ENCODE measurements at places on chromosomes 5 and 9.

GRCh38 chr9:104984121-104984520 lies 56.2 kb upstream of the ABCA1 start:
- no peak for DNase-seq

DNA sequence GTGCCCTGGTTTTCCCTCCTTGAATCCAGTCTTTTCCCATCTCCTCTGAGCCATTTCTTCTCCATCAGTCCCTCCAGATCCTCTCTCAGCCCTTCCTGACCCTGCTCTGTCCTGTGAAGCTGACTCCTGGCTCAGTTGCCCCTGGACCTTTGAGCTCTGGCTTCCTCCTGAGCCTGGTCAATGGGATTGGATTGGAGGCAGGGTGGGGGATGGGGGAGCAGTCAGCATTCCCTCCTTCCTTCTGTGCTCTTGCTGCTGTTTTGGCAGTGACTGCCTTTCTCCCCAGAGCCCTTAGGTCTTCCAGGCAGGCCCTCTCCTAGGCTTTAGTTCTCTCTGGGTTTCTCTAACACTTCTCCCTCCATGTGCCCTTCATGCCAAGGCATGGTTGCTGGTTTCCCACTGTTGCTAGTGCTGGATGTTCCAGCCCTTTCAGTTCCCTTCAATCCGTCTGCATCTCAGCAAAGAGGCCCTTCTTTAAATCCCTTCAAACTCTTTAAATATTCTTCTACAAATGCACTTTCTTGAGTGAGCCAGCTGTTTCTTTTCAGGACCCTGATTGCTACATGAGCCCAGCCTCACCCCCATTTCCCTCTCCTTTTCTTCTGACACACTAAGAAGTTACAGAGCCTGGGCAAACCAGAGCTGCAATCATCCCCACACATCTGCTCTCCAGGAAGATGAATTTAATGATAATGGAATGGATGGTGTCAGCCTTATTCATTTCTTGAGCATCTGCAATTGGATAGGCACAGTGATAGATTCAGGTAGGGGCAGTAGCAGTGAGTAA lies 2.2 kb downstream of the TNFSF15 start:
- no peak for DNase-seq

- no peak for DNase-seq
These were observed 236.5 kb downstream of the DMRTA1 start for GRCh38 chr9:22682961-22683699.

- DNase-seq = no peak
These were observed 410.7 kb downstream of the DMRTA1 start for GRCh38 chr9:22857316-22857715.

- no peak for DNase-seq
These were observed 21.9 kb downstream of the ARRDC3 start for GRCh38 chr5:91361055-91361701.

- no peak for DNase-seq
These were observed 248.1 kb downstream of the PDE4D start for GRCh38 chr5:59645380-59645779.

GRCh38 chr9:33148367-33149014 lies 18.6 kb downstream of the B4GALT1 start:
- DNase-seq = no peak

GRCh38 chr5:1181451-1182359 lies 19.7 kb upstream of the SLC6A19 start:
- no peak for DNase-seq

- DNase-seq = no peak
These were observed 70.0 kb downstream of the SECISBP2 start for GRCh38 chr9:89388084-89388867.

GRCh38 chr9:94782355-94783101 lies 56.0 kb downstream of the AOPEP start:
- no peak for DNase-seq

- no peak for DNase-seq
These were observed 259.4 kb upstream of the EFNA5 start for GRCh38 chr5:107930092-107930491.

DNA sequence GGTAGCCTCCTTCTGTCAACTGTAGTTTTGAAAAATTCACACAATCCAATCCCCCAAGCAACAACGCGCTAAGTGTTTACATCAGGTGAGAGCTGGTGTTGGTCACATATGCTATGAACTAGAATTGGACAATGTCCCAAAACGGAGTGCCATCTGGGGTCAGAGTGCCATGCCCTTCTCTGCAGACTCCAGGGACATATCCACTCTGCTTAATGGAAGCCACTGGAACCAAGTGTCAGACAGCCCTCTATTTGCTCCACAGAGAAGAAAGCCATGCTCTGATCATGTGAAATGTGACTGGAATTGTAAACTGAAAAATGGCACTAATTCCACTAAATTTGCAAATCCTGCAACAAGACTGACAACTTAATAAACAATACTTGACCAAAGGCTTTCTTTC lies 12.2 kb downstream of the ABCA1 start:
- DNase-seq = no peak

- no peak for DNase-seq
These were observed 12.9 kb upstream of the AOPEP start for GRCh38 chr9:94713436-94714215.

GRCh38 chr9:136711751-136712689 lies at the start of gene DIPK1B:
TSS of gene DIPK1B (plus strand) at chr9:136712572. CDS start at chr9:136712666, 94 bp downstream.
- no peak for DNase-seq

DNA sequence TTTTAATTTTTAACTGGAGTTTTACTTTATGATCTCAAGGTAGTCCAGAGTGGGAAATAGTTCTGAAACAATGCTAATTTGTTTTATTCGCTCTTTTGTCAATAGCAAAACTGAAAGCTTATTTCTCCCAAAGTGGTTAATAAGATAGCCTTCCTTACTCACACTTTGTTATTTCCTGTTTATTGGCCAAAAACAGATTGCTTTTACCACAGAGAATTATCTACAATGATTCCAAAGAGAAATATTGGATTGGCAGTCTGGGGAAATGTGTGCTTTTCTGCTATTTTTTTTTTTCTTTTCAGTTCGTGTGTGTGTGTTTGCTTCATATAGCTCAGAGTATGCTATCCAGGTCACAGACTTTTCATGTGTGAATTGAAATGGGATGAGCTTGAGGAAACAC lies 756.7 kb upstream of the RGMB start:
- DNase-seq = no peak

DNA sequence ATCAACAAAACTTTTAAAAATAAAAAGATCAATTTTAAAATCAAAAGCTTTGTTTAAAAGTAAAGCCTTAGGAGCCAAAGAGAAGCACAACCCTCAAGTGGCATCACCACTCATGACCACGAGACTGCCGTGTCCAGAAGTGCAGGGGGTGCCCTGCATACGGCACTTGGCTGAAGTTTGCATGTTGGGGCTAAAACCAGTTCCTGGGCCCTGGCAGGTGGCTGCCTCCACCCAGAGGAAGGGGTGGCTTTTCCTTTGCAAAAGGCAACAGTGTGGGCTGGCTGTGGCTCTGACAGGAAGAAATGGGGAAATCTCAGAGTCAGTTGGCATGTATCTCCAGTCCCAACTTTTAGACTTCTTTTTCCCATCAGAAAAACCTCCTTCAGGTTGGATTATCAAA lies 15.3 kb downstream of the TRMO start:
- DNase-seq = no peak

DNA sequence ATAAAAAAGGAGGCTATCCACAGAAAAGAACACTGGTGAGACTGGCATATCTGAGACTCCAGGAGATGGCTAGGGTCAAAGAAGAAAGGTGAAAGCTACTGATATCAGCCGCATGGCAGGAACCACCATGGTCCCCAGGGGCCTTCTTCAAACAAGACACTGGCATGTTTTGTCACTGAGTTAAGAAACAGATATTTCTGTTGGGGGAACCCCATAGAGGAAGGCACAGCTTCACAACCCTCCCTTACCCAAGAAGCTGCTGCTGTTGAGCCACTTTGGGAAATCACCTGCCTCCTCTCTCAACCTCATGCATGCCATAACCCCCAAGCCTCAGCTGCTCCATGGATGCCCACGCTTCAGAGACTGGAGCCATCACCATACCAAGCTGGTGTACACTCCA lies 13.3 kb upstream of the BTNL3 start:
- no peak for DNase-seq

DNA sequence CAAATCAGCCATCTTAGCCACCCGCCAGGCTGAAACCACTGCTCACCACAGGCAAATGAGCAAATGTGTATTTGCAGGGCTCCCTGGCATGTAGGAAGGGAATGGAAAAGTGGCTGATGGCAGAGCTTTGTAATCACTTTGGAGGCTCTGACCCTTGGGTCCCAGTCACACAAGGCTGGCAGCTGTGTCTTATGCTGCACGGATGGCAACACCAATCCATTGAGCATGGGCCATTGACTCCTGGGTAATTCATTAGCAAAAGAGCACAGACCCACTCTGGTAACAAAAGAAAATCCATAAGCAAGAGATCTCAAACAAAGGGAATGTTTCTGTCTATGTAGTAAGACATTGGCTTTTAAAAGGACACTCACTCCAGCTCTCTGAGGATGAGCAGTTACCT lies 57.6 kb downstream of the SPOCK1 start:
- DNase-seq = no peak

- no peak for DNase-seq
These were observed 135.7 kb downstream of the DOCK8 start for GRCh38 chr9:350384-350783.

DNA sequence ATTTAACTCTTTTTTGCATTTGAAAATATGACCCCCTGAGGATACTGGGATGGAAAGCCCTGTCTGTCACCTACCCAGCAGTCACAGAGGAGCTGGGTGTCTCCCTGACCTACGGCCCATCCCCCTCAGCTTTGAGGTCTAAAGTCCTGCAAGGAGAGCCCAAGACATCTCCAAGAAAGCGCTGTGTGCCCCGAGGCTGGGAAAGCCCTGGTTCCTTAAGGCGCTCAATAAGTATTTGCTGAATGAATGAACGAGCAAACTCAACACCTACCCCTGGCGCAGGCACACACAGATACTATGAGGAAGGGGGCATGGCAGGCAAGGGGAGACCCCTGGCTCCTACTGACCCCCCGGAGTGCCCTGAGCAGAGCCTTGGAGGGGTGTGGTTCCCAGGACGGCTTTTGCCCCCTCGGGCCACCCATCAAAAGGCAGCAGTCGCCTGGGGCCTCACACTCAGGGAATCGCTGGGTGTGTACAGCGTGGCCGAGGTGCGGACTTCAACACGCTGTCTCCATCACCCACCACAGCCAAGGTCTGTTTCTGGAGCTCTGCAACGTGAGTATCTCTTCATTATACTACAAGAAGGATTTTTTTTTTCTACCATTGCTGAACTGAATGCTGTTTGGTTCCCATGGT lies 211.6 kb downstream of the ERCC6L2 start:
- DNase-seq = no peak

GRCh38 chr5:61673007-61673735 lies 341.1 kb downstream of the ZSWIM6 start:
- no peak for DNase-seq

- no peak for DNase-seq
These were observed at the start of gene SAXO1 for GRCh38 chr9:19033015-19033414. TSS of gene SAXO1 (minus strand) at chr9:19033209. CDS start at chr9:19032908, 301 bp downstream.

GRCh38 chr9:74016004-74016403 lies 481.1 kb upstream of the RORB start:
- no peak for DNase-seq

GRCh38 chr5:75265731-75266130 lies 29.1 kb upstream of the ANKRD31 start:
- DNase-seq = no peak

GRCh38 chr9:99485459-99485858 lies 263.4 kb downstream of the SEC61B start:
- DNase-seq = no peak

GRCh38 chr5:156332245-156332644 lies 5.3 kb downstream of the SGCD start:
- no peak for DNase-seq

DNA sequence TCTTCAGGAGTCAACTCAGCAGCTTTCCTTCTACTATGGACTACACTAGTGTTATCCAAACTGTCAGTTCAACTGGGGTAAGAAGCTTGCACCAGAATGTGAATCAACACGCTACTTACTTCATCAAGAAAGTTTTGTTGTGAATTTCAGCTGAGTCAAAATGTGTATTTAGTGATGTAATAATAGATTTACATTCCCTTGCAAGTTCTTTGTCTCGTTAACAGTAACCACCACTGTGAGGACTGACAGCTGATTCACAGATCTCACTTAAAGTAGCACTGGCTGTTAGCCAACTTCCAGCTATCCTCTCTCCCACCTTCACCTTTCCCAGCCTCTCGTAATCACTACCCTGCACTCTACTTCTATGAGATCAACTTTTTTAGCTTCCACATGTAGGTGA lies 445.3 kb downstream of the NTRK2 start:
- no peak for DNase-seq

DNA sequence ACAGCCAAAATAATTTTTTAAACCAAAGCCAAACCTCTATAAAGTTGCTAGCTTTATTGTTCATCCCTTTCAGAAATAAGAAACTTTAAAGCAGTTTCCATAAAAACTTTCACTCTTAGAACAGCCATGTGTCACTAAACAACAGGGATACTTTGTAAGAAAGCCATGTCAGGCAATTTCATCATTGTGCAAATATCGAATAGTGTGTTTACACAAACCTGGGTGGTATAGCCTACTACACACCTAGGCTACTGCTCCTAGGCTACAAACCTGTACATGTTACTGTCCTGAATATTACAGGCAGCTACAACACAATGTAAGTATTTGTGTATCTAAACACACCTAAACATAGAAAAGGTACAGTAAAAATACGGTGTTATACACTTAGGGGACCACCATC lies 59.9 kb downstream of the TLE1 start:
- no peak for DNase-seq

GRCh38 chr5:115461506-115462290 lies 82.9 kb downstream of the FEM1C start:
- DNase-seq = no peak

DNA sequence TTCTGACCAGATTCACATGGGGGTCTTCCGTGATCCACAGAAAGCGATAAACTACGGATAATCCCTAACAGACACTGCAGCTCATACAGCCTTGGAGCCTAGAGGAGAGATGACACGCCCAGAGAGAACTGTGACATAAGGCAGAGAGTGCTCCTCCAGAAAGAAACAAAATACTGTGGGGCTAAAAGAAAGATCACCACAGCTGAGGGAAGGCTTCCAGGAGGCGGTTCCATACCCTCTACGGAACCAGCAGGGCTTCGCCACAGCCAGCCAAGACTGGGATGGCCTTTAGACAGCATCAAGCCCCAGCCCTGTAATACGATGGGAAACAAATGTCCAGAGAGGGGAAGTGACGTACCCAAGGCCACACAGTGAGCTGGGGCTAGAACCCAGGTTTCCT lies 19.3 kb downstream of the GPX3 start:
- no peak for DNase-seq

GRCh38 chr5:39506211-39506610 lies 81.4 kb upstream of the DAB2 start:
- DNase-seq = no peak

GRCh38 chr5:60690326-60690725 lies 9.6 kb downstream of the DEPDC1B start:
- DNase-seq = no peak

- no peak for DNase-seq
These were observed 20.2 kb downstream of the TLE1 start for GRCh38 chr9:81669041-81669651.

GRCh38 chr5:171808951-171809350 lies 23.3 kb downstream of the SMIM23 start:
- DNase-seq = no peak

GRCh38 chr5:53019320-53019719 lies 30.2 kb downstream of the ITGA2 start:
- no peak for DNase-seq

GRCh38 chr9:130459941-130460669 lies 15.3 kb downstream of the ASS1 start:
- DNase-seq = no peak

- no peak for DNase-seq
These were observed 338.4 kb upstream of the SMARCA2 start for GRCh38 chr9:1676771-1677170.

GRCh38 chr9:91060520-91061343 lies 259.1 kb downstream of the SYK start:
- DNase-seq = no peak

Data from activated T-cell treated with anti-CD3 and anti-CD28 coated beads for 4 hours (primary cell).